ENCODE measurements at places on chromosomes 16 and 17. TPM values are rescaled to one million over a fixed set of nuclear protein-coding genes. Genes with fewer than 3 reads are reported as not detected.
A peak's percentile ranks its signal among the peaks of the same experiment; 100 is the strongest.

- H3K4me3 ChIP-seq: no peak overlapping the region
- no peaks in the 10 kb centered on the region for H3K36me3 ChIP-seq
- DNase-seq: no peak
- peaks cover 4% of the 10 kb centered on the region for H3K4me1 ChIP-seq
- peaks cover 8% of the 10 kb centered on the region for H3K27me3 ChIP-seq
Observed at GRCh38 chr16:3089717-3090592, 9.1 kb downstream of the ZSCAN10 start.

- H3K27me3 ChIP-seq: no peaks in the 10 kb centered on the region
- no peak overlapping the region for H3K4me3 ChIP-seq
- H3K27ac ChIP-seq: peak overlapping the region; percentile 82
- no peak for DNase-seq
Observed at GRCh38 chr16:14364386-14365199, 265.5 kb downstream of the PARN start.

DNA sequence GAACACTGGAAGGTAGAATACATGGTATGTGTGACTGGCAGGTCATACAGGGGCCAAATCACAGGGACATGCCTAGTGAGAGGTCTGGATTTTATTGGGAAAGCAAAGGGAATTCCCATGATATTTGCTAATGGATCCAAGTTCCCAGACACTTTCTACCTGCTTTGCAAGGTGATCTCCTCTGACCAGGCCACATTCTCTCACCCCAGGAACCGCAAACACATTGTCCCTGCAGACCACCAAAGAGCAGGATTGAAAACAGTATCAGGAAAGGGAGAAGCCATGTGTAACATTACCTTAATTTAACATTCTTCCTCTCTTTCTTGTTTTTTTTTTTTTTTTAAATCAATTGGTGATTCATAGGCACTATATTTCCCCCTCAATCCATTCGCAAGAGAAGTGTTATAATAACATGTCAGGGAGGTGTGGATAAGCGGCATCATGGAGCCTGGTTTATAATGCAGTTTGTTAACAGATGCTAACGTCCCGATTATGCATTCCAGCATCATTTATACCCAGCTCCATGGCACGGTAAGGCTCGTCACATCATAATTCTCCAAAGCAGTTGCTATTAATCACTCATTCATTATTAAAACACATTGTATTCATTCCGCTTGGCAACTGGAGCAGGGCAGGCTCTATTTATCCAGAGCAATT, 155.1 kb upstream of the CCL2 start:
- H3K27ac ChIP-seq: no peak overlapping the region
- H3K27me3 ChIP-seq: no peaks in the 10 kb centered on the region
- H3K4me3 ChIP-seq: no peak overlapping the region
- H3K36me3 ChIP-seq: no peaks in the 10 kb centered on the region
- DNase-seq: no peak
- H3K4me1 ChIP-seq: no peaks in the 10 kb centered on the region

- H3K4me3 ChIP-seq: peak overlapping the region; percentile 19
- H3K4me1 ChIP-seq: no peaks in the 10 kb centered on the region
- no peak overlapping the region for H3K27ac ChIP-seq
- no peaks in the 10 kb centered on the region for H3K27me3 ChIP-seq
Observed at GRCh38 chr16:50591800-50592771, 43.9 kb downstream of the NKD1 start.

Gene CHD9NB
- total RNA-seq: 0.72 TPM

Gene ENKD1
- 8.1 TPM for total RNA-seq

DNA sequence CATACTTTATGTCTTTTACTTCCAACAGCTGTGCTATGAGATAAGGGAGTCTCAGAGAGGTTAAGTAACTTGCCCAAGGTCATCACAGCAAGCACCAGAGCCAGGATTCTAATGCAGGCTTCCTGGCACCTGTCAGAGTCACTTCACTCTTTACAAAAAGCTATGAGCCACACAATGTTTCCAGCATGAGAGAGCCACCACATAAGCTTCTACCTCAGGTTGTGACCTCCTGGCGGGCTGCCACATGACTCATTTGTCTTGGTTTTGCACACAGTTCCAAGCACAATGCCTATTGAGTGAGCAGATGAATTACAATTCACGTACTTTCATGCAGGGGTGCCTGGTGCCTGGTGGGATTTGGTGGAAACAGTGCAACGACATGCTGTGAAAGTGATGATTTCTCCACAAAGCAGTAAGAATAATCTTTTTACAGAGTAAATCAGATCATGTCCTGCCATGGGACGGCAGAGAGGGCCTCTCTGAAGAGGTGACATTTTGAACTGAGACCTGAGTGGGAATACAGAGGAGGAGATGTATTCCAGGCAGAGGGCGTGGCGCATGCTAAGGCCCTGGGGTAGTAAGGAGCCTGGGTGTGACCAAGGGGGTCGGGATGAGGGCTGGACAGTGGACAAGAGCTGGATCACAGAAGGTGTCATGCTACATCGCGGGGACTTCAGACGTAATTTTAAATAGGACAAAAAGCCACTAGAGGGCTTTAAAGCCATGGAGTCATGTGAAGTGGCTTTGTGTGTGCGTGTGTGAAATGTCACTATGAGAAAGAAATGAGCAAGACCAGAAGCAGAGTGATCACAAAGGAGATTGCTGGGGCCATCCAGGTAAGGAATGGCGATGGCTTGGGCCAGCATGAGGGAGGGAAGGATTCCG, 53.4 kb downstream of the CACNG3 start:
- no peaks in the 10 kb centered on the region for H3K27me3 ChIP-seq
- H3K4me3 ChIP-seq: no peak overlapping the region
- no peak for DNase-seq
- H3K4me1 ChIP-seq: no peaks in the 10 kb centered on the region
- H3K27ac ChIP-seq: no peak overlapping the region

DNA sequence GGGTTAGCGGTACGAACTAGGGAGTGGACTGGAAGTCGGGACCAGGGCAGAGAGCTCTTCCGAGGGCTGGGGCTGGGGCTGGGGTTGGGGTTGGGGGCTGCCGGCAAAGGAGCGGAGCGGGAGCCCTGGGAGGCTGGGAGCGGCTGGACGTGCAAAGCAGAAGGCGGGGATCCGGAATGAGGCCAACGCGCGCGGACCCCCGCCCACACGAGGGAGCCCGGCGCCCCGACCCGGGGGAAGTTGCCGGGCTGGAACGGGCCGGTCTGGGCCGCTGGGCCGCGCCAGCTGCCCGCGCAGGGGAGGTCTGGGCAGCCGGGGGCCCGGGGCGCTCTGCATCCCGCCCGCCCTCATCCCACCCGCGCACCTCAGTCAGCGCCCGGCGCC, 323 bp downstream of the ST3GAL2 start:
- peak overlapping the region; percentile 72 for H3K4me3 ChIP-seq
- H3K27me3 ChIP-seq: no peaks in the 10 kb centered on the region
- peaks cover 43% of the 10 kb centered on the region for H3K4me1 ChIP-seq
- no peak for DNase-seq
- peak overlapping the region; percentile 78 for H3K27ac ChIP-seq

DNA sequence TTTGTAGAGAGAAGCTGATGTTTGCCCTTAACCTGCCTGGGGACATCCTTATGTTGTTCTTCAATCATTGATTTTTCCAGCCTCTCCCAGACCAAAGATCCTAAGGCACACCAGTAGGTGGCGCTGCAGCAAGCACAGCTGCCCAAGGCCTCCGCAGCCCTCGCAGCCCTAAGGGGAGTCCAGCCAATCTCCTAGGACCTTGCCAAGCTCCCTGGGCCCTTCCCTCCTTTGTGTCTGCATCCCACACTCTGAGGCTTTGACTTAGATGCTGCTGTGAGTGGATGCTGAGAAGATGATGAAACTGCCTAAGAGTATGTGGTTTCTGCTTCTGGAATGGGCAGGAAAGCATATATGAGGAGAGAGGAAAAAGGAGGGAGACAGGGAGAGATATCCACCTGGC, 47.1 kb downstream of the SPACA3 start:
- no peaks in the 10 kb centered on the region for H3K4me1 ChIP-seq
- no peaks in the 10 kb centered on the region for H3K36me3 ChIP-seq
- DNase-seq: no peak

DNA sequence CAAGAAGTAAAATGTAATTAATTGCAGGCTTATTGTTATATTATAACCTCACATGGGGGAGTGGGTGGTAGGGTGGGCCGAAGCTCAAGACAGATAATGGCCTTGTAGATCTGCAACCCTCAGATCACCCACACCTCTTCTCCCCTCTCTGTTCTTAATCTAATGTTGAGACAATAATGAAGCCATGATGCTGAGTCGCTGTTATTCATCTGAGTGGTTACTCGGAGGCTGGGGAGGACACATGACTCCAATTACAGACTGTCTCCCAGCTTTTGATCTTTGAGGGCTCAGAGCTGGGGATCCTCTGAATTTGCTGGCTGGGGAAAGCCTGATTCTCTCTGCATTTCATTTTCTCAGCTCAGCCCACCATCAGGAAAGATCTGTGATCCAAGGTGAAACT, 275.3 kb downstream of the SHISA9 start:
- no peaks in the 10 kb centered on the region for H3K27me3 ChIP-seq
- H3K27ac ChIP-seq: no peak overlapping the region
- H3K36me3 ChIP-seq: no peaks in the 10 kb centered on the region
- DNase-seq: no peak
- no peaks in the 10 kb centered on the region for H3K4me1 ChIP-seq
- no peak overlapping the region for H3K4me3 ChIP-seq

DNA sequence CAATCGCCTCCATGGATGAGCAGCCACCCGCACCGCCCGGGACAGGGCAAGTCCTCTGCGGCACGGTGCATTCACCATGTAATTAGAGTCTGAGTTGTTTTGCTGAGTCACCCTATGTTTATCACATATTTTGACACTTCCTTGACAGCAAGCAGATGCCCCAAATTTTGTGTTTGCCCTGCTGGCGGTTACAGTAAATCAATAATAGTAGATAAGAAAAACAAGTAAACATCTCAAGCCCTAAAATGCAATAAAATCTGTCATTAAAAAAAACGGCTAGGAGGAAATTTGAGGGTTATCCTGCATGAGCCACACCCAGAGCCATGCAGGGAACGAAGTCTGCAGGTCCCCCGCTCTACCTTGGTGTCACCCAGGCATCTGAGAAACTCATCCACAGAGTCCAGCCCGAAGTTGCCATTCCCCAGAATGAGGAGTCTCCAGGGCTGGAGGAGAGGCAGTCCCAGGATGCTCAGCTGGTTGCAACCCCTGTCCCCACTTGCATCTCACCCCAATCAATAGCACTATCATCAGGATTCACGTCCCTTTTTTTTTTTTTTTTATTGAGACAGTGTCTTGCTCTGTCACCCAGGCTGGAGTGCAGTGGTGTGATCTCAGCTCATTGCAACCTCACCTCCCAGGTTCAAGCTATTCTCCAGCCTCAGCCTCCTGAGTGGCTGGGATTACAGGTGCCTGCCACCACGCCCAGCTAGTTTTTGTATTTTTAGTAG, 16.5 kb upstream of the ST6GALNAC1 start:
- H3K36me3 ChIP-seq: no peaks in the 10 kb centered on the region
- H3K27me3 ChIP-seq: no peaks in the 10 kb centered on the region
- H3K27ac ChIP-seq: no peak overlapping the region
- DNase-seq: no peak
- H3K4me1 ChIP-seq: peaks cover 15% of the 10 kb centered on the region
- no peak overlapping the region for H3K4me3 ChIP-seq

GRCh38 chr17:40602445-40603443, 37.5 kb upstream of the CCR7 start:
- H3K4me1 ChIP-seq: no peaks in the 10 kb centered on the region
- DNase-seq: no peak
- no peak overlapping the region for H3K27ac ChIP-seq

DNA sequence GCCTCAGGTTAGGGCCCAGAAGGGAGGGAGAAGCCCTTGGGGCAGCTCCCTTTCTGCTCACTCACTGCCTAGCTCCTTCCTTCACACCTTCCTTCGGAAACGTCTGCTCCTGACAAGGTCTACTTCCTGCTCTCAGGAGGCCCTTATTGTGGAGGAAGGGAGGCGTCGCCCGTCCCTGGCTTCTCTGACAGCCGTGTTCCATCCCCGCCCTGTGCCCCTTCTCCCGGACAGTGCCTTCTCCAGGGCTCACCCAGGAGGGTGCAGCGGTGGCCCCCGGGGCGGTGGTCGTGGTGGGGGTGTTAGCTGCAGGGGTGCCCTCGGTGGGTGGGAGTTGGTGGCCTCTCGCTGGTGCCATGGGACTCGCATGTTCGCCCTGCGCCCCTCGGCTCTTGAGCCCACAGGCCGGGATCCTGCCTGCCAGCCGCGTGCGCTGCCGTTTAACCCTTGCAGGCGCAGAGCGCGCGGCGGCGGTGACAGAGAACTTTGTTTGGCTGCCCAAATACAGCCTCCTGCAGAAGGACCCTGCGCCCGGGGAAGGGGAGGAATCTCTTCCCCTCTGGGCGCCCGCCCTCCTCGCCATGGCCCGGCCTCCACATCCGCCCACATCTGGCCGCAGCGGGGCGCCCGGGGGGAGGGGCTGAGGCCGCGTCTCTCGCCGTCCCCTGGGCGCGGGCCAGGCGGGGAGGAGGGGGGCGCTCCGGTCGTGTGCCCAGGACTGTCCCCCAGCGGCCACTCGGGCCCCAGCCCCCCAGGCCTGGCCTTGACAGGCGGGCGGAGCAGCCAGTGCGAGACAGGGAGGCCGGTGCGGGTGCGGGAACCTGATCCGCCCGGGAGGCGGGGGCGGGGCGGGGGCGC, 231.9 kb downstream of the SEC14L1 start:
- H3K4me1 ChIP-seq: peaks cover 57% of the 10 kb centered on the region
- peak; percentile 56 for DNase-seq
- H3K4me3 ChIP-seq: peak overlapping the region; percentile 72
- H3K36me3 ChIP-seq: no peaks in the 10 kb centered on the region

DNA sequence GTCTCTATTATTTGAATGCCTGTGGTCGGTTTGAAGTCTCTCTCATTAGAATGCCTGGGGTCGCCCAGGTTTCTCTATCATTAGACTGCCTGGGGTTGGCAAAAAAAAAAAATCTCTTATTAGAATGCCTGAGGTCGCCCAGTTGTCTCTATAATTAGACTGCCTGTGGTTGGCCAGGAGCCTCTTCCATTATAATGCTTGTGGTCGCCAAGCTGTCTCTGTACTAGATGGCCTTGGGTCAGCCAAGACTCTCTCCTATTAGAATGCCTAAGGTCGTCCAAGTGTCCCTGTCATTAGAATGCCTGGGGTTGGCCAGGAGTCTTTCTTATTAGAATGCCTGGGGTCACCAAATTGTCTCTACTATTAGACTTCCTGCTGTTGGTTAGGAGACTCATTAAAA, 2228.4 kb downstream of the TP53TG3F start:
- no peak overlapping the region for H3K27ac ChIP-seq
- no peak for DNase-seq
- no peaks in the 10 kb centered on the region for H3K27me3 ChIP-seq
- no peaks in the 10 kb centered on the region for H3K4me1 ChIP-seq
- no peak overlapping the region for H3K4me3 ChIP-seq
- no peaks in the 10 kb centered on the region for H3K36me3 ChIP-seq

GRCh38 chr17:45139533-45139920, 4.0 kb downstream of the ACBD4 start:
- H3K4me3 ChIP-seq: no peak overlapping the region
- H3K4me1 ChIP-seq: peaks cover 16% of the 10 kb centered on the region
- DNase-seq: no peak
- H3K27ac ChIP-seq: no peak overlapping the region
- no peaks in the 10 kb centered on the region for H3K36me3 ChIP-seq
- H3K27me3 ChIP-seq: no peaks in the 10 kb centered on the region

Gene TIGD7
- total RNA-seq: 2.5 TPM

Gene NME3
- 31.2 TPM for total RNA-seq

Data from gastrocnemius medialis (tissue), 4 donors.